ENCODE measurements at places on chromosomes 3 and 15.

- DNase-seq, result no peak
Observed at GRCh38 chr3:154254527-154254926, 69.8 kb downstream of the DHX36 start.

DNA sequence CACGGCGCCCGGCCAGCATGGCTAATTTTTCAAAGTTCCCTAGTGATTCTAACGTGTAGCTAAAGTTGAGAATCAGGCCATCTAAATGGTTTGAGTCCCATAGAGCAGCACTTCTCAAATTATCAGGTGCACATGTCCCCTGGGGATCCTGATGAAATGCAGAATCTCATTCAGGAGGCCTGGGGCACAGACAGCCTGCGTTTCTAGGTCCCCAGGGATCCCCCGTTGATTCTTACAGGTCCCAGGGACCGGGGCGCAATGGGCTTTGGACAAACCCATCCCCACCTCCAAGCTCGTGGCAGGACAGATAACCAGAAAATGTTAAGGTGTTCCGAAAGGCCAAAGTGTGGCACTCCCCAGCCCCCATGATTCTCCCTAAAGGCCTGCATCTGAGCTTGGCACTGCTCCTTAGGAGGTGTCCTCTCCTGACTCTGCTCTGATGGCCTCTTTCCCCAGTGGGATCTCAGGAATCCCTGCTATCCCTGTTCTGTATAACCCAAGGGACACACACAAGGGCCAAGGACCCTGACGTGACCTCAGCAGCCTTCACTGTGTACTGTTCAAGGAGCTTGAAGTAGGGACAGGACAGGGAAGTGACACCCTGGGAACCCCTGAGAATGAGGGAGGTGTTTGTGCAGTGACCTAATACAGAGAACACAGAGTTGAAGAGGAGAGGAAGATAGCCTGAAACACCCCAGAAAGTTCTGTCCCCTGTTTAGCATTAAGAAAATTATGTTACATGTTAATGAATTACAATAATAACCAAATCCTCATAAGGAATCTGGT lies 8.0 kb downstream of the LRRK1 start:
- DNase-seq, result no peak

- no peak for DNase-seq
Observed at GRCh38 chr15:81282606-81282895, 41.4 kb downstream of the STARD5 start.

DNA sequence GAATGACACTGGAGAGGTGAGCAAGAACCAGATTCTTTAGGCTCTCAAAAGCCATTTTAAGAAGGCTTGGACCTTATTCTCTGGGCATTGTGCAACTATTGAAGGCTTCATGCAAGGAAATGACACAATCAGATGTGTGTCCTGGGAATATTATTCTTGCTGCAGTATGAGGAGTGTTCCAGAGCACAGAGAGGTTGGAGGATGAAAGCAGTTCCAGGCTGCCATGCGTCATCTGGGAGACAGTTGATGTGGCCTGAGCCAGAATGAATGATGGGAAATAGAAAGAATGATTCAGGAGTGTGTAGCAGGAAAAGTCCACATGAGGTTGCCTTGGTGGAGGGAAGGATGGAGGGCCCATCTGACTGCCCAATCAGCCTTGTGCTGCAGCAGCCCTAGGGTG lies 123.1 kb downstream of the CHCHD6 start:
- no peak for DNase-seq

GRCh38 chr3:172232579-172233212 lies 193.3 kb downstream of the FNDC3B start:
- DNase-seq, result no peak

DNA sequence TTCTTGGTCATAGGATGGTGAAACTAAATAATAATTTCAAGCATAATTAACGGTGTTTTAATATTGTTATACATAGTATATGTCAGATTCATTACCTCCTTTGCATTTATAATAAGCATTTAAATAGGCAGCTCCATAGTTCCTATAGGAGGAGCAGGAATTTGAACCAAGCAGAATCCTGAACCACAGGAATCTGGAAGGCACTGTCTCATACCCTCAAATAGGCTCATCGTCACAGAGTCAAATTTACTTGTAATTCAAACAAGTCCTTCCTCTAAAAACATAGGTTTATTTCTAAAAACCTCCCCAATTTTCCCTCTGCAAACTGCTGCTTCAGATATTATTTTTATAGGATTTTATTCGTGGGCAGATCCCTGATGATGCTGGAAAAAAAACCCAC lies 376.3 kb upstream of the ARHGEF26 start:
- no peak for DNase-seq
